ENCODE measurements at places on chromosomes 1 and 21. TPM values are rescaled to one million over a fixed set of nuclear protein-coding genes. Genes with fewer than 3 reads are reported as not detected.

MX2 gene
- 0.29 TPM for total RNA-seq

GRCh38 chr1:10253755-10254154 lies 43.4 kb downstream of the KIF1B start:
- no peaks in the 10 kb centered on the region for H3K4me1 ChIP-seq
- no peak overlapping the region for H3K27ac ChIP-seq
- H3K4me3 ChIP-seq = no peak overlapping the region
- peak; percentile 18 for DNase-seq
- no peaks in the 10 kb centered on the region for H3K36me3 ChIP-seq

CHD1L gene
- 23.5 TPM for total RNA-seq

- no peaks in the 10 kb centered on the region for H3K27me3 ChIP-seq
- no peaks in the 10 kb centered on the region for H3K4me1 ChIP-seq
- no peak for DNase-seq
- peak overlapping the region; percentile 10 for H3K27ac ChIP-seq
These were observed 40.1 kb downstream of the MAST2 start for GRCh38 chr1:45843474-45843905.

DNA sequence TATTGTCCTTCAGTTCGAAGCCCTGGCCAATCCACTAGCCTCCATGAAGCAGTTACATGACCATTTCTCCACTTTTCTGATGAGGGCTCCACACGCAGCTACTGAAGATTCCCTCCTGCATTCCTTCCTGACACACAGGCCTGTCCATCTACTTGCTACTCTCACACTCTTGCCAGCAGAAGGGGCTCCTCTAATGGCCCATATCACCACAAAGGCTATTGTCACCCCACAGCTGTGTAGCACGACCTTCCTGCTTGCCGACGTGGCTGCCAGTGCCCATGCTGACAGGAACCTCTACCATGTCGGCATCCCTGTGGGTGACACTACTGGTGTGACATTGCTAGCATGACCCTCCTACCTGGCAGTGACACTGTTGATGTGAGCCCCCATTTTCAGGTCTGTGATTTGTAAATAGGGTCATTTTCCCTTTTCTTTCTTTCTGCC lies 1528.6 kb upstream of the TPTE start:
- H3K27ac ChIP-seq = no peak overlapping the region
- H3K36me3 ChIP-seq = no peaks in the 10 kb centered on the region
- no peak overlapping the region for H3K4me3 ChIP-seq
- H3K27me3 ChIP-seq = peaks cover 9% of the 10 kb centered on the region
- no peaks in the 10 kb centered on the region for H3K4me1 ChIP-seq

WNT3A gene
- total RNA-seq = not detected

DNA sequence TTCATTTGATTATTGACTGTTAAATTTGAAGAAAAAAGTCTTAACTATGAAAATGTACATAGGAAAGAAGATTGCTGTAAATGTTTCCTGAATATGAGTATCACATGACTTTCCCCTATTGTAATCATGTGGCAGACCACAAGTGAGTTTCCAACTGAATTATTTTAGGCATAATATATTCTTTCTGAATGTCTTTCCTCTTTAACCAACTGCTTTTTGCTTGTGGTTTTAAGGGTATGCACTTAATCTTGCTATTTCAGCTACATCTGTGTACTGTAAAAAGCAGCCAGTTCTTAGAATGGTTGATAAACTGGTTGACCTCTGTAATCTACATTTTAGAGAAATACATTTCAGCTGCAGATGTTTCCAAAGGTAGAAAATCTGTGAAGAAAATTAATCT lies 400.7 kb downstream of the NEGR1 start:
- no peaks in the 10 kb centered on the region for H3K36me3 ChIP-seq
- H3K4me3 ChIP-seq = no peak overlapping the region
- DNase-seq = no peak
- H3K27ac ChIP-seq = no peak overlapping the region
- H3K27me3 ChIP-seq = no peaks in the 10 kb centered on the region

DNA sequence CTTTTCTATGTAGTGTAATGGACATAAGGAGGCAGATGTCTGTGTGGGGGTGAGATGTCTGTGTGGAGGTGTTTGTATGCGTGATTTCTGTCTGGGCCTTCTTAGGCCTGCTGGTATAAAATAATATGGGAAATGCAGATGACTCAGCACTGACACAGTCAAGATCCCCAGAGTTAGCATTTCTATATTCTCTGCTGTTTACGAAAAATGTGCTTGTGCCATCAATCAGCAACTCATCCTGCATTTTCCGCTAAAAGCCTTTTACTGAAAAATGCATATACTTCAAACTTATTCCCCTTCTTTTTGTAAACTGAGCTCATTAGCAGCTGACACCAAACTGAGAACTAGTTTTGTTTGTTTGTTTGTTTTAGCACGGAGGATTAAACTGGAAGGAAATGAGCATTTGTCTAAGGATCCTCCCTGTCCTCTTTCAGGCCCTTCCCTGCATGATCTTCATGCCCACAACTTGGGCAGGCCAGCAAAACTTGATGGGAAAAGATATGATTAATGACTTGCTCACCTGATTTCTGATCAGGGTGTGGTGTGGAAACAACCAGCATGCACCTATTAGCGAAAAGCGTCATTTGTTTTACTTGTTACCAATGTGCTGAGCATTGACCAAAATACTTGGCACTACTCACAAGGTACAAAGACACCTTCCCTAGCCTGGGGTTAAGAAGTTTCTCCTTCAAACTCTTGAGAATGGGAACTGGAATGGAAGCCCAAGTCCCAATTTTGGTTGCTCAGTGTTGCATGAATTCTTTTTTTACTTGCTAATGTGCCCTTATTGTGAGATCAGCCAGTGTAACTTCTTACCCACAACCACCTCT lies 77.4 kb downstream of the NDUFS5 start:
- no peak for DNase-seq
- no peaks in the 10 kb centered on the region for H3K36me3 ChIP-seq
- H3K27ac ChIP-seq = peak overlapping the region; percentile 95
- no peak overlapping the region for H3K4me3 ChIP-seq

DNA sequence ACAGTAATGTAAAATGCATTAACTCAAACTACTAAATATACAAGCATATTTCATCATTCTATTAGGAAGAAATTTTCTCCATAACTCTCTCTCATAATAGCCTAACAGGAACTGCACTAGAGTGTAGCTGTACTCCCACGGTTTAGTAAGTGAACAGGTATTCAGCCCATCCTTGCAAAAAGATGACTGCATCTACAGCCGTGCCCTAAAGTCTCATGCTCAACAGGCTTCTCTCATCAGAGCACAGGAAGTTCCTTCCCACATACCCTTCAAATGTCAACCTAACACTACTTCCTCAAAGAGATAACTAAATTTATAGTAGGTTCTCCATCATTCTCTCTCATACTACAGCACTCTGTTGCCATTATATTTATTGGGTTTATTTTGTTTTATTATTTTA lies 251.6 kb downstream of the AKT3 start:
- no peaks in the 10 kb centered on the region for H3K27me3 ChIP-seq
- H3K27ac ChIP-seq = no peak overlapping the region
- no peaks in the 10 kb centered on the region for H3K4me1 ChIP-seq
- H3K36me3 ChIP-seq = no peaks in the 10 kb centered on the region

TFB2M gene
- 3.5 TPM for total RNA-seq

PRR9 gene
- total RNA-seq = not detected

AMY1C gene
- not detected for total RNA-seq

GRCh38 chr1:171883849-171884248 lies 42.6 kb downstream of the DNM3 start:
- no peaks in the 10 kb centered on the region for H3K36me3 ChIP-seq
- H3K4me3 ChIP-seq = no peak overlapping the region
- DNase-seq = no peak

- no peaks in the 10 kb centered on the region for H3K36me3 ChIP-seq
- no peak overlapping the region for H3K27ac ChIP-seq
- H3K27me3 ChIP-seq = no peaks in the 10 kb centered on the region
- DNase-seq = no peak
- no peak overlapping the region for H3K4me3 ChIP-seq
These were observed 15.6 kb downstream of the SERINC2 start for GRCh38 chr1:31428436-31429221.

FAM131C gene
- 0.85 TPM for total RNA-seq

DNA sequence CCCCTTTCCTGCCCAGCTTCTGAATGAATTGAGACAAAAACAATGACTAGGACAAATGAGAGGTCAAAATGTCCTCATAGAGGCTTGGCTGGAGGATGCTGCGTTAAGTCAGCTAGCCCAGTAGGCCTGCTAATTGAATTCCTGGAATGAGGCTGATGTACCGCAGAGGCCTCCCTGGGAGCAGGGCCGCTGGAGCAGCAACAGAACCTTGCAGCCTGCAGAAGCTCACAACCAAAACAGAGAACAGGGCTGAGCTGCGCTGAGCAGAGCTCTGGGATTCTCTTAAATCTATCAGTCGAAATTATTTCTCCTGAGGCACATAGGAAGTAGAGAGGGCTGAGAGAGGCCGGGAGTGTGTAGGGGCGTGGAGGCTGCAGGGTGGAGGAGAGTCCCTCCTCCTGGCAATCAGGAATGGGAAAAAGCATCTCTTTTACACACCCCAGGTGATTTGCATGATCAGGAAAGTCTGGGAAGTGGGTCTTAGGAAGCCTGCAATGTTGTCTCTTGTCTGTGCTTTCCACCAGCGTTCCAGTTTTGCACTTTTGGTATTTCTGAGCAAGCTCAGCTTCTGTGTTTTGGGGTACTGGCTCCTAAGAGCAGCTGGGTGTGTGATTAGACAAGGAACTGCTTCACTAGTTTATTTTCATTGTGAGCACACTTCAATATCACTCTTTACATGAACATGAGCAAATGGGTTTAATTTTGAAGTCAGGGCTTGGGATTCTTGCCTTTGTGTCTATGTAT lies 66.5 kb downstream of the RYR2 start:
- H3K27me3 ChIP-seq = no peaks in the 10 kb centered on the region
- no peaks in the 10 kb centered on the region for H3K36me3 ChIP-seq
- H3K4me3 ChIP-seq = no peak overlapping the region
- H3K4me1 ChIP-seq = no peaks in the 10 kb centered on the region
- DNase-seq = no peak

DNA sequence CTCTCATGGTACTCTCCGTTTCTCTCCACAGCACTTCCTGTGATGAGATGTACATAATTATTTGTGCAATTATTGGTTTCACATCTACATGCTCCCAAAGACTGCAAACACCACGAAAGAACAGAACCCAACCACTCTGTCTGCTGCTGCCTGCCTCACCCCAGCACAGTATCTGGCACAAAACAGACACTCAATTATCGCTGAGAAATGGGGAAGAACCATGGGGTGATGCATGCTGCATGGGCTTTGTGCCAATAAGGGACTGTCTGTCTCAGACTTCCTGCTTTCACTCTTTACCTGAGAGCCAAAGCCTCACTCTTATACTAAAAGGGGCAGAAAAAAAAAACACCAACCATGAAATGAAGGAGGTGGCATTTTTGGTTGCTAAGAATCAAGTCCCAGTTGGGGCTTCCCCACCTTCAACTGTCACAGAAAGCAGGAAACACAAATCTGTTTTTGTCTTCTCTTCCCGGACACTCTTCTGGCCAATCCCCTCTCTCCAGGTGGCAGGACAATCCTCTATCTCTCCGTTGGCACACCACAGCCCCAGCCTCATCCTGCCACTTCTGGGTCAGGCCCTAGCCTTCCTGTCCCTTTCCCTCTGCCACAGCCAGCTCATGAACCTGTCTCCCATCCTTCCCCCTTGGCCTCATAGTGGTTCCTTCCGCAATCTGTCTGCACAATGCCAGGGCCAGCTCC lies 82.0 kb downstream of the TGFBR3 start:
- no peak for DNase-seq
- H3K27ac ChIP-seq = peak overlapping the region; percentile 63
- H3K27me3 ChIP-seq = no peaks in the 10 kb centered on the region
- no peak overlapping the region for H3K4me3 ChIP-seq
- H3K36me3 ChIP-seq = no peaks in the 10 kb centered on the region

GRCh38 chr1:174276087-174276486 lies 116.8 kb downstream of the RABGAP1L start:
- no peaks in the 10 kb centered on the region for H3K4me1 ChIP-seq
- H3K27ac ChIP-seq = no peak overlapping the region
- H3K4me3 ChIP-seq = no peak overlapping the region
- no peak for DNase-seq
- H3K36me3 ChIP-seq = no peaks in the 10 kb centered on the region

DNA sequence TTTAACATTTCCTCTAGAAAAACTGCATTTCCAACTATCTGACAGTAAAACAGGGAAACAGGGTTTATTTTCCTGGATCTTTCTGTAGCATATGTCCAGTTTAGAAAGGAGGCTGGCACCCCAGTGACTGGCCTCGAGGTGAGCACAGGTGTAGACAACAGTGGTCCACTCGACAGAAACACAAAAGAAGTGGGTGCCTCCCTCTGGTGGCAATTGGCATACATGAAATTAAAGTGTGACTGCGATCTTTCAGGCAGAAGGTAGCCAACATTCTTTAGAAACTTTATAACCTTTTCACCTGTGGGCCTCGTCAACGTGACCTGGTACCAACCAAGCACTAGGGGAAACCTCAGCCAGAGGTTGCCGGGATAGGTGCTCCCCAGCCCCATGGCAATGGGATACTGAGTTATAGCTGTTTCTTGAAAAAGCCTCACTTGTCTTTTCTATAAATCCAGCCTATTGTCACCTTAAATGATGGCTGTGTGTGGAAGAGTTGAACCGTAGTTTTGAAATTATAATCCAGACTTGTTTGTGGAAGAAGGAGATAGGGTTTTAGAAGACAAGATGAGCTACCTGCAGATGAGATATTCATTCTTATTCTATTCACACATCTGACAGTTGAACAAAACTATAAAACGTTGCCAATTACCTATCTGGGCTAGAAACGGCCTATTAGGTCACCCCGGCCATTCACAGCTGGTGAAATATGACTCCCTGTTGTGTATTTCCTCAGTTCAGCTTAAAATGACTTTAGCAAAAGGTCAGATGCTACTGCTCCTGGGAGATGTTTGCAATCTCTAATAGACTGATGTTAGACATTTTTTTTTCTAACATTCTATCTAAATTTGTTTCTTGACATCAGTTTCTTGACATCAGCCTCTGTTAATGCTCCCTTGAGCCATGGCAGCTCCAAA lies 44.3 kb downstream of the PCP4 start:
- H3K4me1 ChIP-seq = no peaks in the 10 kb centered on the region
- no peaks in the 10 kb centered on the region for H3K27me3 ChIP-seq
- H3K27ac ChIP-seq = no peak overlapping the region
- no peak overlapping the region for H3K4me3 ChIP-seq

GRCh38 chr1:8133657-8134430 lies 107.7 kb upstream of the ERRFI1 start:
- peak overlapping the region; percentile 86 for H3K27ac ChIP-seq
- no peaks in the 10 kb centered on the region for H3K27me3 ChIP-seq
- peak; percentile 87 for DNase-seq
- no peak overlapping the region for H3K4me3 ChIP-seq
- H3K36me3 ChIP-seq = no peaks in the 10 kb centered on the region

IGSF5 gene
- 1.0 TPM for total RNA-seq

GRCh38 chr21:41957991-41958766 lies 4.4 kb upstream of the C2CD2 start:
- peak overlapping the region; percentile 83 for H3K27ac ChIP-seq
- no peaks in the 10 kb centered on the region for H3K36me3 ChIP-seq
- no peaks in the 10 kb centered on the region for H3K4me1 ChIP-seq
- DNase-seq = peak; percentile 82
- H3K4me3 ChIP-seq = no peak overlapping the region
- H3K27me3 ChIP-seq = no peaks in the 10 kb centered on the region

MMP23B gene
- total RNA-seq = 97.3 TPM

HSD3B1 gene
- not detected for total RNA-seq
